ENCODE measurements at places on chromosomes 12 and 14.

DNA sequence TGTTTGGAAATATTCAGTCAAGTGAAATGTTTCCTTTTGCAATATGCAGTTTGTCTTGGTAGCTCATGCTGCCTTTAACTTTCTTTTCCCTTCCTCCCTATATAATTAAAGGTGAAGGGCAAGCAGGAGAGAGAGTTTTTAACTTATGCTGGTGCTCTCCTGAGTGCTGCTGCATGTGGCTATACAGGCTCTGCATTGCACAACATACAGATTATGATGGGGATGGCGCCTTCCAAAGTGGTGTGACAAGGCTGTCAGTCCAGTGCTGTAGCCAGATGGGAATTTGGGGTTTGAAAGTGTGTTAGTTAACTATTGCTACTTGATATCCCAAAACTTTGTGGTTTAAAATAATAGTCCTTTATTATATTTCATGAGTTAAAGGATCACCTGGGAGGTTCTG, 199.0 kb downstream of the ATP23 start:
- DNase-seq, result no peak

DNA sequence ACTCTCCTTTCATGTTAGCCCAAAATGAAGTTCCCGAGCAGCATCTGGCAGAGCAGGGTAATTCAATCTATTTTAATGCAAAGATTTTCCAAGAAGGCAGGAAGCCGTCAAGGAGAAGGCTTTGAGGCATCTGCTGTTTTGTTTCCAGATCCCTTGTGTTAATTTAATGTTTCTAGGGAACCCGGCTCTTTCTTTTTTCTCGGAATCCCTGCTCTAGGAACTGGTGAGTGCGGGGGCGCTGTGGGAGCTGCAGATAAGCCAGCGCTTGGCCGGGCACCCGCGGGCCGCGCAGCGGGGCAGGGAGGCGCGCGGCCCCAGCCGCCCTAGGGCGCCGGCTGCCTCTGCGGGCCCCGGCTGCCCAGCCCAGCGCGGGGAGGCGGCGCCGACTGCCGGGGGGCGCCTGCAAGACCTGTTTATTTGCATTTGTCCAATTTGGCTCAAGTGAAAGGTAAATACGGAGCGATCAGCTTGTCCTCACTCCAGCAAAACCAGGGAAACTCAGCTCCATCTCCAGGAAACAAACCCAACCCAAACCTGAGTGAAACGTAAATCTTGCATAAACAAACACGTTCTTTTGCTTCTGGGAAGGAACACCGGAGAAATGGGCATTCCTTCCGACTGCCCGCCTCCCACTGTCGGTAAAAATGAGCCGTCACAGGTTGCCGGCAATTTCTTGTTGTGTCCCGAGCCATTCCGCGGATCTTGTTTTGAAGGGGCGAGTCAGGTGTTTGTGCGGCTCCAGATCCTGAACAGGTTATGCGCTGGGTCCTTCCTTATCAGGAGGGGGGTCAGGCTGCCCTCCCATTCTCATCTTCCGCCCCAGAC, 65.1 kb downstream of the CRADD start:
- DNase-seq, result peak; percentile 93

GRCh38 chr12:100717733-100718067, 76.9 kb upstream of the ANO4 start:
- DNase-seq, result no peak

- DNase-seq, result peak; percentile 82
Observed at GRCh38 chr14:104586832-104587620, 7.5 kb downstream of the C14orf180 start.

- DNase-seq, result no peak
Observed at GRCh38 chr14:65195042-65195719, 92.9 kb upstream of the MAX start.

GRCh38 chr14:25034803-25035681, 14.9 kb downstream of the STXBP6 start:
- DNase-seq, result no peak

DNA sequence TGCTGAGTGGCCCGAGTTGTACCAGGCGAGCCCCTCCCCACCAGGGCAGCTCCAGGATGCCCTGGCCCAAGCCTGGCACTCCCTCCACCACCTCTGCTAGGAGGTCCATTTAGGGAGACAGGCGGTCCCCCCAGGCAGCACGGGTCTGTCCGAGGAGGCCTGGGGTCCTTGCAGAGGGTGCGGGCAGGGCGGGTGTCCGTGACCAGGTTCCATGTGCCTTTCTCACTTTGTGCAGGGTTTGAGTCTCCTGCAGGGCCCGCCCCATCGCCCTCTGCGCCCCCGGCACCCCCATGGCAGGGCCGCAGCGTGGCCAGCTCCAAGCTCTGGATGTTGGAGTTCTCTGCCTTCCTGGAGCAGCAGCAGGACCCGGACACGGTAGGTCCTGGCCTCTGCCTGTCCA, 56.8 kb upstream of the TSPAN9 start:
- no peak for DNase-seq

GRCh38 chr14:59769586-59769985, 101.0 kb downstream of the RTN1 start:
- no peak for DNase-seq

GRCh38 chr14:28163233-28163632, 603.4 kb upstream of the FOXG1 start:
- DNase-seq, result no peak

GRCh38 chr14:87233806-87234384, 759.1 kb downstream of the GALC start:
- DNase-seq, result no peak

GRCh38 chr14:75258079-75258802, 20.4 kb upstream of the FOS start:
- DNase-seq, result no peak

GRCh38 chr14:94291159-94291905, 1.7 kb downstream of the SERPINA10 start:
- no peak for DNase-seq

GRCh38 chr12:111686574-111687105, 787 bp downstream of the ACAD10 start:
- DNase-seq, result no peak

- DNase-seq, result no peak
Observed at GRCh38 chr14:61713724-61714437, 18.6 kb downstream of the HIF1A start.

- peak; percentile 68 for DNase-seq
Observed at GRCh38 chr14:105315211-105315721, 718 bp downstream of the PACS2 start.

- DNase-seq, result no peak
Observed at GRCh38 chr14:71309756-71310155, 402.5 kb downstream of the PCNX1 start.

GRCh38 chr14:104343294-104343625, 204.9 kb downstream of the KIF26A start:
- DNase-seq, result no peak

- DNase-seq, result no peak
Observed at GRCh38 chr12:107661830-107662229, 23.8 kb upstream of the PWP1 start.

DNA sequence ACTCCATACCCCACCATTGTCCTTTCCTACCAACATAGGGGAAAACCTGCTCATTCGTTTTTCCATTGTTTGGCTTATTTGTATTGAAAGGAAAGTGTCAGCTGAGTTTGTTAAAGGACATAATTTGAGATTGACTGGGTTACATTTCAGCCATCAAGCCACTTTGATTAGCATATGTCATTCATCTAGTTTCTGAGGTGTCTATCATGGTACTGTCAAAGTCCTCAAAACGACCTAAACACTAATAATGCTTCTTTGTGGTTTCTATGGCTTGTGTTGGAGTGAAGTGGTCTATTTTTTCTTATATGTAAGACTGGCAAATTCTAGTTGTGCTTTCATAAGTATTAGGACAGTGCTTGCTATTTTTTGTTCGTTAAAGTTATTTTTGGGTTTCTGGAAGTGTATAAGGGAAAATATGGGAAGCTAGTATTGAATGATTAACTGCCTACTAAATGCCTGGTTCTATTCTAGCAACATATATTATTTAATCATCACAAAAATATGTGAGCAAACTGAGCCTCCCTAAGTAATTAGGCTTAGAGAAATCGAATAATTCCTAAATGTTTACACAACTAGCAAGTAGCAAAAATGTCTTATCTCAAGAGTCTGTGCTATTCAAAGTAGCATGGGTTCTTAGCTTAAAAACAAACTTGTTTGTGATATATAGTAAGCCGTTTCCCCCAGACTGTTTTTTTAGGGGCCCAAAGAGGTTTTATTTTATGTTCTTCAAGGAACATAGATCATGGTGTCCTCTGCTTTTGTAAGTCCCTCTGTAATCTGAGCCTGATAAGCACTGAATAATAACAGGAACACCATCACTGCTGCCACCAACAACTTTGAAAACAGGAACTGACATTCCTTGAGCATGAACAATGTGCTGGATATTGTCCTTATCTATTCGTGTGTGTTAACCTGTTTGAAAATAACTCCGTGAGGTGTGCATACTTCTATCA, 67.1 kb downstream of the DERA start:
- DNase-seq, result no peak

Measured in SK-N-SH (cell line).